Astrocyte of the cerebellum (primary cell): ENCODE measurements at places on chromosomes 3 and 15.

DNA sequence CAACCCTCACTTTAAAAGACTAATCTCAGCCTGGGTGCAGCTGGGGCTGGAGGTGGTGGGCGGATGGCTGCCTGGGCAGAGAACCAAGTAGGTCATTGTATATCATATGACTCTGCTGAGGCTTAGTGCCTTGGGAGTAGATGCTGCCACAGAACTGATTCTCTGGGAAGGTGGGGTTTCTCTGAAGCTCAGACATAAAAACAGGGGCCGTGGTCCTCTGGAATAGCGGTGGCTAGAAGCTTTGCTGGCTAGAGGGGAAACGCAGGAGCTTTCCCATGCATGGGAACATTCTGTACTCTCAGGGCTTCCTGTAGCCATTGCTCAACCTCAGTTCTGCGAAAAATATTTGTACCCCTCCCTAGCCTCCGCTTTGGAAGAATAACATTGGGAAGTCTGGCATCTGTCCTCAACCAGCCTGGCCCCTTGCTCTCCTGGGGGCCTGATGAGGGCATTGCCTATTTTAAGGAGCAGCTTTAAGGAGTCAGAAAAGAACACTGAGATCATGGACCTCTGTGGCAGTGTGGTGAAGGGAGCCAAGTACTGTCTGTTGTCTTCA, 14.7 kb downstream of the TIMP4 start:
- no peak for DNase-seq

- DNase-seq, result no peak
Observed at GRCh38 chr15:52559022-52559421, 9.8 kb downstream of the ARPP19 start.

GRCh38 chr15:32856753-32857152, 138.9 kb downstream of the GREM1 start:
- DNase-seq, result peak; percentile 47

- DNase-seq, result peak; percentile 93
Observed at GRCh38 chr15:39242345-39242744, 338.5 kb upstream of the THBS1 start.

DNA sequence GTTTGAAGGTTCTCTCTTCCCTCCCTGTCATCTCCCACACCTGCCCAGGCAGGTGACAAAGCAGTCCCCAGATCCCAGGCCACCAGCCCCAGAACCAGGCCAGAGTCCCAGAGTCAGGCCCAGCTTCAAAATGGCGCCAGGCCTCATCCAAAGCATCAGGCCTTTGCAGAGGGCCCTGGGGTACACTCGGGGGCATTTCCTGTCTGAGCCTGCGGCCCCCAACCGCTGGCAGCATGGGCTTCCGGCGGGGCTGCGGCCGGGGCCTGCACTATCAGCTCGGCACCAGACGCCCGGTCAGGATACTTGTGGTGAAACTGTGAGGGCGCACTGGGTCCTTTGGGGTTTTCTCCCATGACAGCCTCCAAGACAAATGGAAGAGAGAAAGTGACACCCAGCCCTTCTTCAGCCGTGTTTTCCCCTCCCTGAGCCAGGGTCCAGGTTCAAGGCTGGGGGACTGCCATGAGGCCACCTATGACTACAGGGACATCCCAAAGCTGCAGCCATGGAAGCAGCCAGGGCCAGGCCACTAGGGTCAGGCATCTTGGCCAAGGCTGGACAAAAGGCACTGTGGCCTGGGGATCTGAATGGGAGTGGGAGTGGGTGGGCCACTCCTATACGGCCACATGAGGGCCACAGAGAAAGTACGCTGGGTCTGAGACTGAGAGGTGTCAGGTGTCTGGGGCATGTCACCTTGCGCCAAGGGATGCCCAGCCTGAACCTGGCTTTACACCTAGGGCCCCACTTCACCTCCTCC, 33.9 kb downstream of the RPN1 start:
- DNase-seq, result no peak

DNA sequence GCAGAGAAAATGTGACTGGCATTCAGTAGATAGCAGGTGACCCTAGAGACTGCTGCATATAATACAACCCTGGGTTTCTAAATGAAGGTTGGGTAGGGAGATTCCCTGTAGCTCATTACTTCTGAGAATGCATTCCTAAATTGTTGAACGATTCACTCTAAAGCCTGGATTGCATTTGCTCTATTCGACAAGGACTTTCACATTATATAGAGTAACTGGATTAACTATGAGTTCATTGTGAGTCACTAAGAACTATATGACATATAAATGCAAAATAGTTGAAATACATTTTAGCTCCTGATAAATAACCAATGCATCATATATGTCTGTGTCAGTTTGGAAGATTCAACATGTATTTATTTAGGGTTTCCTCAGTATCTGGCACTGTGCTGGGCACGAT, 294.7 kb upstream of the CCDC54 start:
- no peak for DNase-seq

DNA sequence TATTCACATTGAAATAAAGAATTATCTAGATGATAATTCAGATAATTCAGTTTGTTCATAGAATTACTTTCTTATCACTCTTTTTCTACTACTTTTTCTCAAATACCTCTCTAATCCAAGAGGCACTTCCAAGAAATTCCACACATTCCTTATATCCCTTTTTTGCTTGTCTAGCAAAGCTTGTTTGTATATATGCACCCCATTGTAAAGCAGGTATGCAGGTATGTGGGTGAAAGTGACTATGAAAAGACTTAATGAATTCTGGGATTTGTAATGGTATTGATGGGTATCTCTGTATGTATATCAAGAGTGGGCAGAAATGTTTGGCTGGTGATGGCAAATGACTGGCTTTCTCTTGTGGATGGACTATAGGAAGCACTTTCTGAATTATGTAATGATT, 94.1 kb upstream of the FGF7 start:
- no peak for DNase-seq

DNA sequence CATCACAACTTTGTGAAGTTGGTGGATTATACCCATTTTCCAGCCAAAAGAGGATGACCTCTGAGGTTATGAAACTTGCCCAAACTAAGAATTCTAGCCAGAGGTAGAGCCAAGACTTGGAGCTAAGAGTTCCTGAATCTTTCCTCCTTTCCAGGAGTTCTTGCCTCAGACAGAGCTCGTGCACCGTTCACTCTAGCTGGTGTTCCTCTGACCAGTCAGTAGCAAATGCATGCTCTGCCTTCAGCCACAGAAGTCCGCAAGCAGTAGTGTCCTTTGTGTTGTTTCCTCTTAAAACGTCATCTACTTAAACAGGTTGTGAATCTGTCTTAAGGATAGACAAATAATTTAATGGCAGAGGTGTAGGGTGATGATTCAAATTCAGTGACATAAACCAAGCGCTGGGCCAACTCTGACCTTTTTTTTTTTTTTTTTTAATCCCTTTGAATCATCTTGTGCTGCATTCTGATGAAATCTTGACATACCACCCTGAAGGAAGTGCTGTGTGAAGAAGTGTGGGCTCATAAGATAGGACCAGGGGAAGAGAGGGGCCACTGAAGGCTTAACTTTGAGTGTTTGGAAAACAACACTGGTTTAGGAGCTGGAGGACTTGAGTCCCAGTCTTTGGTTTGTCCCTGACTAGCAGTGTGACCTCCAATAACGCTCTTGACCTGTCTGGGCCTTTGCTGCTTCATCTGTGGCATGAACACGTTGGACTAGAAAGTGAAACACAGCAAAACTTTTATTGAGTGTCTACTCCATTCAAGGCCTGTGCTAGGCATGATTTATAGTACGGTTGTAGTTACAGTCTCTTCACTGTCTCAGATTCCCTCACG, 53.4 kb downstream of the ITPR1 start:
- DNase-seq, result no peak
